ENCODE measurements at places on chromosomes 6 and 20.

DNA sequence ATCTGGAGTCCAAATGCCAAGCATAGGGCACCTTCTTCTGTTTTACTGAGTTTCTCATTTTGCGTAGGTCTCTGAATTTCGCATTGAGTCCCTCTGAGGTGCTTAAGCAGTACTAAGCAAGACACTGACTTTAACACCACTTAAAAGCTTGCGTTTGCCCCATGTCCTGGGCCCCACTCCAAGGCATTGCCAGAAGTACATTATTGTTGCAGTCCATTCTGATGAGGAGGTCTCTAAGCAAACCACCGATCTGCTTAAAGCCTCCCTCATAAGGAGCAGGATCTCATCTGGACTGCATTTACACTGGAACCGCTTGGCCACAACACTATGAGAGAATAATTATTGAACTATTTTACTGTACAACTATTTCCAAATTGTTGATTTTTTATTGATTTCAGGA is 16.3 kb downstream of the BMP2 start:
- no peak for DNase-seq

DNA sequence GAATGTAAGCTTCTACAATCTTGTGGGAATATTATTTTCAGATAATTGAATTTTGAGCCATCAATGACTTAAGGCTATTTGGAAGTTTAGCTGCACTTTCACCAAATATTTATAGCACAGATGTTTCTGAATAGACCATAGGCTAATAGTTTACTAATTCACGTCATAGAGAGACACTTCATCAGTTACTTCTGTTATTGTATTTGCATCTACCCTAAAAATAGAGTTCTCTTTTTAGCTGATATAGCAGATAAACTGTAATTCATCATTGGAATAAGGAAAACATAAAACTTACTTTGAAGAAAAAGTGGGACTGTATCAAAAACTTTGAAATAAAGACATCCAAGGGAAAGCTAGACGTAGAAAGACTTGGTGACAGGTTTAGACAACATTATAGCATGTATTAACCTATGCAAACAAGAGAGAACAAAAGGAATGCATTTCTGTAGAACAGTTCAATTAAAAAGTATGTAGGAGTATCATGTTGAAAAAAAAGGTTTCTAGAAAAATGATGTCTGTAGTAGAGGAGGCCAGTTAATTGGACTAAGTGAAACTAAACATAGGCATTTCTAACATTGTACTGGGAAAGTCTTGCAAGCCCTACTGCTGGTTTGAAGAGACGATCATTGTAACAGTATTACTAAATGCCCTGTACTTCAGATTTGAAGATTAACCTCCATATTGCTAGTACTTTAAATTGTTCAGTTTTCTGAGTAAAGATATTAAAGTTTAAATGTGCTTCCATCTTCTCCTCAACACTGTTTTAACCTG is 123.3 kb downstream of the ZFAND3 start:
- DNase-seq: no peak

DNA sequence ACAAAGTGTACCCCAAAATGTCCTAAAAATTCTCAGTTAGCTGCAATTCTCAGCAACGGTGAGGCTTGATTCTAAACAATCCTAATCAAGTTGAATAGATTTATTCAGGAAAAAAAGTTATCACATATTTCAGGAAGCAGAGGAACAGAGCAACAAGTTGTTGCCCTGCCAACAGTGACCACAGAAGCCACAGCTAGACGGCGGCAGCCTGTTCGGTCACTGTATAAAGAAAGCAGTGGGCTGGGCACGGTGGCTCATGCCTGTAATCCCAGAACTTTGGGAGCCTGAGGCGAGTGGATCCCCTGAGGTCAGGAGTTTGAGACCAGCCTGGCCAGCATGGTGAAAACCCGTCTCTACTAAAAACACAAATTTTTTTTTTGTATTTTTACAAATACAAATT is 171.2 kb upstream of the BMP5 start:
- DNase-seq: no peak

- no peak for DNase-seq
Observed at GRCh38 chr20:25856256-25856884, 159.7 kb upstream of the ZNF337 start.

GRCh38 chr6:161319231-161319630 is 45.4 kb upstream of the AGPAT4 start:
- no peak for DNase-seq

GRCh38 chr6:29593199-29593855 is 8.4 kb downstream of the OR2H2 start:
- DNase-seq: no peak

- no peak for DNase-seq
Observed at GRCh38 chr6:35362200-35362599, 19.8 kb downstream of the PPARD start.

DNA sequence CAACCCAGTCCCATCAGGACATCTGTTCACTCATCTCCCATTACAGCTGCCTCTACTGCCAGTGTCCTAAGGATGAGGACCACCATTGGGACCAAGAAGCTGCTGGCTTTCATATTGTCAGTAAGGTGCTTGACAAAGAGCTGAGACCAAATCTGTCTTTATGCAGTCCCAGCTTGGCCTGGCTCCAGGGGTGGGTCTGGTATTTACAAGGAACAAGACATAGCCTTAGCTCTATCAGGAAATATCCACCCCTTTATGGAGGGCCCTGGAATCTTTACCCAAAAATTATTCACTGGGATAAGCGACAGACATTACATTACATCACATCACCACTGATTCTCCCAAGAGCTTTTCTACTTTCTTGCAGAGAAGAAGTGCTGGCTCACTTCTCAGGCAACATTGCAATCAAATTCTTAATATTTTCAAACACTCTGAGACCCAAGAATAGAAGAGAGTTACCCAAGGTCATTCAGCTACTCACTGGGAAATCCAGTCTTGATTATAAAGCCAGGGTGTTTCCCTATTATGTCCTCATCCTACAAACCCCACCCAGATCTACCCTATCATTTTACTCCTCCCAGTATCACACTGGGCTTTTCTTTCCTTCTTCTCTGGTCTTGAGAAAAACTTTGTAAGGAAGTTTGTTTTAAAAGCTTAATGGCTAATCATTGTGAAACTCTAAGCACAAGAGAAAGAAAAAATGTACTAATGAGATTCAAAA is 11.5 kb upstream of the PI3 start:
- no peak for DNase-seq

GRCh38 chr6:86789779-86790411 is 147.4 kb upstream of the HTR1E start:
- DNase-seq: no peak

DNA sequence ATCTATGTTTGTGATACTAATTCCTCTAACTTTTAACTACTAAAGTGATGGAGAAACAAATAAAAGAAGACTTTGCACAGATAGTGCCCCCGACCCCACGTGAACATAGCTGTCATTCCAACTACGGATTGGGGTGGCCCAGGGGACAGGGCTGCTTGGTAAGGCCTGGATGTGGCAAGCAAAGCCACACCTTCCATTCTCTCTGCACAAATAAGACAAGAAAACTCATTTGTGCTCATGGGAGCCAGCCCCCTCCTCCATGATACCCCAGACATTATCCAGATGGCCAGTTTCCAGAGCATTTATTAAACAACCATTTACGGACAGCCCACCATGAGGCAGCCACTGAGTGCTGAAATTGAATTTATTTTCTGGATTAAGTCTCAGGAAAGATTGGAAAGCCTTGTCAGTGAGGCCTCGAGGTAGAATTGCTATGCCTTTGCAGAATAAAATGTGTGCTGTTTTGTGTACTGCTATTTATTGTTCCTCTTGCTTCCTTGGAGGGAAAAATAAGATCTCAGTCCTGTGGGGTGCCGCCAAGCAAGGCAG is 151.2 kb downstream of the UNC5CL start:
- no peak for DNase-seq

DNA sequence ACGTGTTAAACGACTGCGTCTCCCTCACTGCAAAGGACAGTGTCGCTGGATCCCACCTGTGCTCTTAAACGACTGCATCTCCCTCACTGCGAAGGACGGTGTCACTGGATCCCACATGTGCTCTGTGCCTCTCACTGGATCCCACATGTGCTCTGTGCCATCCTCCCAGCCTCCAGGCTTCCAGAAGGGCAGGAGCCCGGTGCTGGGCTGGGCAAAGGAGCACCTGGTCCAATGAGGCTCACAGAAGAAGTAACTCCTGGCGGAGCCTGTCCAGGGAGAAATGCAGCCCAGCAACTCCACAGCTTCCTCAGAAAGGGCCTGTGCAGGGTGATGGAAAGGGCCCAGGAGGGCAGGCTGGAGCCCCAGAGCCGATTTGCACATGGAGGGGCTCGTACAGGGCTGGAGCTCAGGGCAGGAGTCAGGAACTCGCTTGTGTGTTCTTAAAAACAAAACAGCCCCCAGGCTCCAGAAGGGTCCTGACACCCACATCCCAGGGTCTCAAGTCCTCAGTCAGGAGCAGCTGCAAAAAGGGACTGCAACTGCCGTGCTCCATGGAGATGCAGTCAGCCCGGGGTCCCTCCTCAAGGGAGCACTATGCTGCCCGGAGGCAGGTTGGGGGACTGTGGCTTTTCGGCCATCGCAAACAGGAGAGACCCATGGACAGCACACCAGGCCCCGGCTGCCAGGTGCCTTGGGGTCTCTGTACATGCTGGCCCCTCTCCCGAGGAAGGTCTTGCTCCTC is 52.7 kb downstream of the DLL1 start:
- peak; percentile 28 for DNase-seq

DNA sequence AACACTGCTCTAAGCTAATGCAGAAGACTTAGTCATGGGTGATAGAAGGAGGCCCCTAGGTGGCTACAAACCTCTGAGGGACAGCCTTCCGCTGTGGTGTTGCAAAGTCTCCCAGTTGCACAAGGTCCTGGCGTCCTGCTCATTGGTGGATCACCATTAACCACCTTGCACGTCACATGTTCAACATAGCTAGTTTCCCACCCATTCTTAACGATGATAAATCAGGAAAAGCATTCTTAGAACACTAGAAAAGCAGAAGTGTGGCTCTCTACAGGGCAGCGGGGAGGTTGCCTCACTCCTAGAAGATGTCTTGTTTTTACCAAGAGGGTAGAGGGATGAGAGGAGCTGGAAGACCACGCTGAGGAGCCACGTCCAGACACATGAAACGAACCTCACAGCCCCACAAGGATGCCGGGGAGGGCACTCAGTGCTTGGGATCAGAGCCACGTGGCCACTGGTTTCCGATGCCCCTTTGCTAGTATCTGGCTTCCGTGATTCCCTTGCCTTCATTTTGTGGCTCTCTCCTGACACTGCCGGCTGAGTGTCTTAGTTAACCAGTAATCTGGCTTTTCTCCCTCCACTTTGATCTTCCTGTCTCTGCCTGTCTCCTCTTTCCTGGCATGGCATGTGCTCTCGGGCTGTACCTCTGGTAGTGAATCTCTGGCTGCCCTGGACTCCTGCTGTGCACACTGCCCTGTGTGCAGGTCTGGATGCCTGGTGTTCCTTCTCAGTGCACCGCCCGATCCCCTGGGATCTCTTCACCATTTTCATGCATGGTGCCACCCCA is 91.4 kb upstream of the NEDD9 start:
- no peak for DNase-seq
